Fibroblast of skin of right quadriceps (primary cell): ENCODE measurements at places on chromosomes 1 and 21.

GRCh38 chr1:82778612-82779011 lies 977.9 kb downstream of the ADGRL2 start:
- no peak for DNase-seq

- DNase-seq: no peak
Observed at GRCh38 chr1:221171768-221172167, 292.5 kb downstream of the HLX start.

DNA sequence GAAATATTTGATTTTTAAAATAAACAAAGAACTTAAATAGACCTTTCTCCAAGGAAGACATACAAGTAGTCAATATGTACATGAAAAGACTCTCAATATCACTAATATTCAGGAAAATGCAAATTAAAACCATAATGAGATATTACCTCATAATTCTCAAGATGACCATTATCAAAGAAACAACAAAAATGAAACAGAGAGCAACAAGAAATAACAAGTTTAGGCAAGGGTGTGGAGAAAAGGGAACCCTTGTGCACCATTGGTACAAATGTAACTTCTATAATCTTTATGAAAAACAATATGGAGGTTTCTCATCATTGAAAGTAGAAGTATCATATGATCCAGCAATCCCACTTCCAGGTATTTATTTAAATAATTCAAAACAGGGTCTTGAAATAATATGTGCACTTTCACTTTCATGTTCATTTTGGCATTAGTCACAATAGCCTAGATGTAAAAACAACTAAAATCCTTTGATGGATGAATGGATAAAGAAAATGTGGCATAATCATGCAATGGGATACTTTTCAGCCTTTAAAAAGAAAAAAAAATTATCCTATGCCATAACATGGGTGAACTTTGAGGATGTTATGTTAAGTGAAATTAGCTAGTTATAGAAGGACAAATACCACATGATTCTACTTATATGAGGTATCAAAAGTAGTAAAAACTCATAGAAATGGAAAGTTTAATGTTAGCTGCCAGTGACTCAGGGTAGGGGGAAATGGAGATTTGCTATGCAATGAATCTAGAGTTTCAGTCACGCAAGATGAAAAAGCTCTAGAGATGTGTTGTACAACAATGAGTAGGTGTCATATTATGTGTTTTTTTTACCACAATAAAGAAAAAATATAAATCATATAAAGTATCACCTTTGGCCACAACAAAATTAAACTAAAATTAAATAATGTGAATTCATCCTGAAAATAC lies 114.5 kb upstream of the LYPLAL1 start:
- DNase-seq: no peak

DNA sequence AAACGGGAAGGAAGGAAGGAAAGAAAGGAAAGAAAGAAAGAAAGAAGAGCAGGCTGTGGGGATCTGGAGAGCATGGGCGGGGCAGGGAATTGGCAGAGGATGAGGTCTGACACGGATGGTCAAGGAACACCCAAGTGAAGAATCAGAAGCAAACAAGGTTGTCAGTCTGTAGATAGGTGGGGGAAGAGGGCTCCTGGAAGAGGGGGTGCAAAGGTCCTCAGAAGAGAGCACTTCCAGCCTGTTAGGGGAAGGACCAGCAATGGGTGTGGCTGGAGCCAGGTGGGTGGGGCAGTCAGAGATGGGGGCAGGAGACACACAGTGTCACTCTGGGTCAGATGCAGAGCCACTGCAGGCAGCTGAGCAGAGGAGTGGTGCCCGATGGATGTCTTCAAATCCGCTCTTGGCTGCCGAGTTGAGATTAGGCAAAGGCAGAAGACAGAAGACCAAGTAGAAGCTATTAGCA lies 11.0 kb upstream of the PLA2G2C start:
- no peak for DNase-seq

GRCh38 chr1:154419620-154420571 lies 14.8 kb downstream of the IL6R start:
- DNase-seq: peak; percentile 77

GRCh38 chr1:157704878-157705277 lies 4.3 kb upstream of the FCRL3 start:
- no peak for DNase-seq

- DNase-seq: no peak
Observed at GRCh38 chr1:13823126-13823880, 123.3 kb downstream of the PRDM2 start.

DNA sequence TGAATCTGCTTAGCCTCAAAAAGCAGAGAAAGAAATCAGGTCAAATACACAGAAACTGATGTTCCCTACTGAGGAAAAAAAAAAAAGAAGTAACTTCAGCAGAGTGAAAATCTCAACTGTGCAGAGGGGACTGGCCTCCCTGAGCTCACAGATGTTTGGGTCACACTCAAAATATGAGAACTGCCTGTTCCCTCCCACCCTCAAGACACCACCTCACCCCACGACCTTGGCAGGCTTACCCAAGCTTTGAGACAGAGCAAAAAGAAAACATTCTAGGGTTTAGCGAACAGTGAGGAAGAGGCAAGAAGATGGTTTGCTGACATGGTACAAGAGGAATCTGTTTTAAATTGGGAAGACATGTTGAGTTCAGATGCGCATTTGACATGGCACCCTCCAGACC lies 48.8 kb downstream of the NID1 start:
- no peak for DNase-seq
